Stimulated activated CD8-positive, alpha-beta memory T cell treated with anti-CD3 and anti-CD28 coated beads, Interleukin-7, amount 100 ng/mL, for 4 hours (primary cell): ENCODE measurements at places on chromosomes 3 and 15.
A peak's percentile ranks its signal among the peaks of the same experiment; 100 is the strongest.

- DNase-seq = peak; percentile 45
These were observed 82.6 kb upstream of the GCNT3 start for GRCh38 chr15:59528961-59529402.

- no peak for DNase-seq
These were observed 472.2 kb downstream of the MCTP2 start for GRCh38 chr15:94703596-94703995.

DNA sequence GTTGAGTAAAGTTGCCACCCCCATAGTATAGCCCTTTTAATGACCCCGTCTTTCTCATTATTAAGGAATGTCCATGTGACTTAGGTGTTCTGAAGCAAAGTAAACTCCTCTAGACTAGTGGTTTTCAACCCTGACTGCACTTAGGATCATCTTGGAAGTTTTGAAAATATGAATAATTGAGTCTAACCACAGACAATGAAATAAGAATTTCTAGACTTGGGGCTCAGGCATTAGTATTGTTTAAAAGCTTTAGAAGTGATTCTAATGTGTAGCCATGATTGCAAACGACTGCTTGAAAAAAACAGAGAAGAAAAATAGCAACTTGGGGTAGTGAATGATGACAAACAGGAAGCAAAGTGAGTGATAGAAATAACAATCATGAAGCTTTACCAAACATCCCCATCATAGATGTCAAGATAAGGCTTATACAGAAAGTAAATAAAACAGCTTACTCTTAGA is 35.0 kb downstream of the ALCAM start:
- no peak for DNase-seq

DNA sequence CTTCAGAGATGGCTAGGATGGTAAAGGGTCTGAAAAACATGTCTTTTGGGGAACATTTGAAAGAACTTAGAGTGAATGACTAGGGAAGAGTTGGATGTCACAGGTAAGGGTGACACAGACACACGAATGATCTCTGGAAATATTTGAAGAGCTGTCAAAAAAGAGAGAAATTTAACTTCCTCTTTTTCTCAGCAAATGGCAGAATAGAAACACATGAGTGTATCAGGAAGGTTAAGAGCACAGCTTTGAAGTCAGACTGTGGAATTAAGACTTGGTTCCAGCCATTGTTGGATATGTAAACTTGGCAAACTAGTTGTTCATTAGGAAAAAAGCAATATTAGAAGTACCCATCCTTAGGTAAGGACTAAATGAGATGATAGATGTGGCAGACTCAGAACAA is 117.7 kb downstream of the IMPG2 start:
- no peak for DNase-seq

DNA sequence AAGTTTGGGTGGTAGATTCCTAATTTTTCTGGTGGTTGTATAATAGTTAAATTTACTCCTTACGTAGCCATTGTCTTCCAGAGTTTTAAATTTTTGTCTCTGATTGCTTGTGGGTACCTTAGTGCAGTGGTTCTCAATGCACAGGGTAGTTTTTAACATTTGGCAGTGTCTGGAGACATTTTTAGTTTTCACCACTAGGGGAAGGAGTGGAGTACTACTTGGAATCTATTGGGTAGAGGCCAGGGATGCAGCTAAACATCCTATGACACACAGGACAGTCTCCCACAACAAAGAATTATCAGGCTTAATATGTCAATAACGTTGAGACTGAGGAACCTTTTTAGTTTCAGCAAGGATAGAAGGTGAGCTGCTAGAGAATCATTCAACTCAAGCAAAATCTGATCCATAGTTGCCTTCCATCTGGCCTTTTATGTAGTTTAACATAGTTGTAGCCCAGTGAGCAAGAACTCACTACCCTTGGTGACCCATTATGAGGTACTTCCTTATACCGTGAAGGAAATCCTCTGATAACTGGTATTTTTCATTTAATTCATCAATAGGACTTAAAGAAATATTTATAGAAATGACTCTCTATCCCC is 8.6 kb upstream of the STX19 start:
- no peak for DNase-seq
